Midbrain (tissue), 1 donor: ENCODE measurements at places on chromosomes 5 and 9.

- no peak for DNase-seq
Observed at GRCh38 chr5:56688402-56688801, 126.9 kb upstream of the MAP3K1 start.

GRCh38 chr9:118038713-118039112 is 334.5 kb downstream of the TLR4 start:
- no peak for DNase-seq

DNA sequence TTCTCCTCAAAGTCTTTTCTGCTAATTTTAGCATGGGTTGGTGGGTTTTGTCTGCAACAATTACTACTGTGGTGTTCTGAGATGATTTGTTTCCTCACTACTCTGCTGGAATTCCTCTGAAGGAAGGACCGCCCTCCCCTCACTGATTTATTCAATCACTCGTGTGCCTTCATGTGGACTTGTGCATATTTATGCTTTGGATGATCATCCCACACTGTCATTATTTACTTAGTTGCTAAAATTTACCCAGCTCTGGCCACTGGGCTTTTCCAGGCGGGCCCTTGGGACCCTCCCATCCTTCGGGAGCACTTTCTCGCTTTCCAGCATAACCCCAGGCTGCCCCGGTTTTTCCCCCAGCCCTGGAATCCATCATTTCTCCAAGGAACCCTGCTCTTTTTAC is 41.7 kb upstream of the NKD2 start:
- no peak for DNase-seq

- peak; percentile 16 for DNase-seq
Observed at GRCh38 chr5:134139377-134139851, 24.9 kb downstream of the TCF7 start.

- DNase-seq = no peak
Observed at GRCh38 chr5:77003246-77003645, 27.0 kb upstream of the AGGF1 start.

DNA sequence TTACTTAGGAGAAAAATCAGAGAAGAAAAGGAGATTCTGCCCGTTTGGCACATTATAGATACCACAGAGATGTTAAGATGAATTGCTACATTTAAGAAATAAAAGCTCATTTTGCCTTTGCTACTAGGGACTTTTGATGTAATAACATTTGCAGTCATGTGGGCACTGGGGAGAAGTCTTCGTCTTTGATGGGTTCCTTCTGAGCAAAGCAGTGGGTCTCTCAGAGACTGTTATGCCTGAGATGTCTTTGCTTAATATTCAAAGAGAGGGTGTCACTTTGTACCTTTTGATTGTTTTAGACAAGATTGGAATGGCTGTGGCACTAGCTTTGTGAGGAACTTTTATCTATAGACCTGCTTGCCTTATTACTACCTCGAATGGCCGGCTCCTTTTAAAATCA is 25.0 kb downstream of the SLC25A25 start:
- no peak for DNase-seq

DNA sequence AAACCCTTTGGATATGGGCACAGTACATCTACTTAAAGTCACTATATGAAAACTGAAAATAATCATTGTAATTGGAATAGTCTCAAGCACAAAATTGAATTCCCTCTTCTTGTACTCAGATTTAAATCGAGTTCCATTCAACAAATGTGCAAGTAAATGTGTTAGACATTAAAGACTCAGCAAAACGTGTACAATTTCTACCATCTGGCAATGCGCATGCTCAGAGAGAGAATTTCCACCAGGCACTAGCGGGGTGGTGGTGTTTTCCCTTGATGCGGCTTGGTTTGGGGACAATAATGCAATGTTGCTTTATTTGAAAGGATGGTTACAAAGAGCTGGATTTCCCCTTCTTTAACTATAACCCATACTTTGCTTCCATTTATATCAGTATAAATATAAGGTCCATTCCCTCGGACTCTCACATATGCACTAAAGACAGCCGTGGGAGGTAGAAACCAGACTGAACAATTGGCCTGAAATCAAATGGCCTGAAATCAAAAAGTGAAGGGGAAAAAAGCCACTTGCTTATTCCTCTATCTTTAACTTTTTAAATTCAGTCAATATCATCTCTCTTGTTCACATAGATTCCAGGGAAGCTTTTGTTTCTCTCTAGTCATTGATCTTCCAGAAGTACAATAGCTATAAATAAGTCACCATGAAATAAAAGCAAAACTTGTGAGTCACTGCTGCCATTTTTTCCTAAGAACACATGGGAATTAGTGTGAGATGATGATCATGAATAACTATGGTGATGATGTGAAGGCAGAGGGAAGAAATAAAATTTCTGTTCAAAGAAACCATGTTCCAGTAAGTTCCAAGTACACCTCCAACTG is 59.2 kb downstream of the ADAMTS12 start:
- no peak for DNase-seq

DNA sequence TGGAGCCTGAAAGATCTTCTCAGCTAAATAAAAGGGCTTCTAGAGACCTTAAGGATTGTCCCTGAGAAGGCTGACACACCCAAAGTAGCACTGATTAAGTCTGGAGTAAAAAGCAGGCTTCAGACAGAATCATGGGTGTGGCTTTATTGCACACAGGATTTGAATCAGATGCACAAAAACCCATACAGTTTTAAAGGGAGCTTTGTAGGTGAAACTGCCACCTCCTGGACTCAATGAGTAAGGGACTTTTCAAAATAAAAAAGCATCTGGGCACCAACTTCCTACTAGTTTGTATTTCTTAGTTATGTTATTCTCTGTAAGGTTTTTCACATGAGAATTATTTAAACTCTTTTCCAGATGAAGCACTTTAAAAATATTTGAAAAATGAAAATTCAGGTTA is 129.4 kb downstream of the EDIL3 start:
- no peak for DNase-seq

GRCh38 chr5:54785729-54786591 is 199.4 kb downstream of the ESM1 start:
- peak; percentile 73 for DNase-seq

DNA sequence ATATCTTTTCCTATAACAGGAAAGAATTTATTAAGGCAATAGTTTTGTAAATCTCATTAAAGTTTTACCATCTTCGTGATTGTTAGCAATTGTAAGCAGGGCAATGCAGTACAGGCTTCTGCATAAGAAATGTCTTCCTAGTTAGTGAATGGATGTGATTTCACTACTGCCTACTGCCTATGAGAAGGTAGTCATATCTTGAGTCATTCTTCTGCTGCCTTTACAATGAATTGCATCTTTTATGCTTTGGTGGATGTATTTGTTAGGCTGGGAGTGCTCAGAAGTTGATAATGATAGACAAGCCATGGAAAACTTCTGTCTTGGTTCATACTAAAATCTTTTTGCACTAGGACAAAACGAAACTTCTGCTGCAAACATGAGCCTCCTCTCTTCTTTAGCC is 128.0 kb downstream of the ADAMTSL1 start:
- no peak for DNase-seq

DNA sequence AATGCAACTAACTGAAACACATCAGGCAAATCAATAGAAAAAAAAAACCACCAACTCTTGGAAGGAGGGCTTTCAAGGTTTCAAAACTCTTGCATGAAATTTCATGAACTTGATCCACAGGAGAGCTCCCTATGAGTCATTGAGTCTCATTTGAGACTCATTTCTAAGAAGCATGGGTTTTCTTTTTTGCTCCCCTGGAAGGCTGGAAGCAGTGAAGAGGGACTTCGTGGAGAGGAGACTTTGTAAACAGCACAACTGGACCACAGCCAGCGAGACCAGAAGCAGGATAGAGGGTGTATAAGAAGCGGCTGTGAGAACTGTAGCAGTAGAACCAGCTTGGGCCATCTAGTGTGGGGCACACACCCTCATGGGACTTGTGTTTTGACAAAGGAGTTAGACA is 41.2 kb upstream of the RAPGEF1 start:
- no peak for DNase-seq

GRCh38 chr9:15150939-15151338 is 156.1 kb downstream of the TTC39B start:
- no peak for DNase-seq

- no peak for DNase-seq
Observed at GRCh38 chr9:2884308-2884707, 40.4 kb upstream of the PUM3 start.

DNA sequence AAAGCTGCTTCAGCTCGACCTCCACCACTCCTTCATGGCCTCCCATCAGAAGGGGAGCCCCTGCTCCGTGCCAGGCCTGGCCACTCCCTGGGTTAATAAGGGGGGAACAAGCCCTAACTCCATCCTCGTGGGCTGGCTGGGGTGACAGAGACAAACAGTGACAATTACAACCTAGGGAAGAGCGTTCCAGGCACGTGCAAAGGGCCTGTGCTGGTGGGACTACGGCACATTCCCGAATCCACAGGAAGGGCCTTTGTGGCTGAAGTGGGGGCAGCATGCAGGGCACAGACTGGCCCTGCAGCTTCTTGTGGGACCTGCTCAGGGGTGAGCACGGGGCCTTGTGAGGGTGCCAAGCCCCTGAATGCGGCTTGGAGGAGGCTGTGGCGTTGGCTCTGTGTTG is 157.4 kb downstream of the C9orf50 start:
- no peak for DNase-seq

- DNase-seq = no peak
Observed at GRCh38 chr5:169635936-169636335, 1.1 kb upstream of the DOCK2 start.

DNA sequence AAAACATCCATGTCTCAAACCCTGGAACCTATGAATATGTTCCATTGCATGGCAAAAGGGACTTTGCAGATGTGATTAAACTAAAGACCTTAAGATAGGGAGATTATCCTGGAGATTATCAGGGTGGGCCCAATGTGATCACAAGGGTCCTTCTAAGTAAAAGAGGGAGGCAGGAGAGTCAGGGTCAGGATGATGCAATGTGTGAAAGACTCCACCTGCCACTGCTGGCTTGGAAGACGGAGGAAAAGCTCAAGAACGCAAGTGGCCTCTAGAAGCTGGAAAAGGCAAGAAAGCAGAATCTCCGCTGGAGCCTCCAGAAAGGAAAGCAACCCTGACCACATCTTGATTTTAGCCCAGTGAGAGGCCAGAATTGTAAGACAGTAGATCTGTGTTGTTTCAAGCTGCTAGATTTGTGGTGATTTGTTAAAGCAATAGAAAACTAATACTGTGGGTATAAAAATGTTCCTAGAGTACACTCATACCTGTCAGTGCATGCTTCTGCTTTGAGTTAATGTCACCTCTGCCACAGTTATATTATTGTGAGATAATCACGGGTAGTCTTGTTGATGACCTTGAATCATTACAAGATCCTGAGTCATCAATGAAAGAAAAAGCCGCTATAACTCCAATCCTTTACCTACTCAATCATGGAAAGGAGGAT is 93.5 kb upstream of the TNPO1 start:
- no peak for DNase-seq

- DNase-seq = peak; percentile 52
Observed at GRCh38 chr9:121634329-121635261, 16.8 kb upstream of the DAB2IP start.

DNA sequence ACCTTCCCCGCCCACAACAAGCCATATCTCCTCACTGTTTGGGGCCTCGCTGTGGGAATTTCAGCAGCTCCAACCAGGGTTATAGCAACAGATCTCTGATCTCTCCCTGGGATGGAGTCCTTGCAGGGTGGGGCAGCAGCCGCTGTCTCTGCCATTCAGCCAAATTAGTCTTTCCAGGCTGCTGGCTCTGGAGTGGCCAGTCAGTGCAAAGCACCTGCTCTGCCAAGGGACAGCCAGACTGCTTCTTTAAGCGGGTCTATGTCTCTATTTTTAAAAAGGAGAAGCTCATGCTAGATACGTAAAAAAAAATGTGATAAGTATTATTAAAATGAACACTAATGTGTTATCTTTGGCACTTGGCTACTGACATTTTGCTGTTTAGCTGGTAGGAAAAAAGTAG is 380.2 kb downstream of the CDH10 start:
- no peak for DNase-seq

DNA sequence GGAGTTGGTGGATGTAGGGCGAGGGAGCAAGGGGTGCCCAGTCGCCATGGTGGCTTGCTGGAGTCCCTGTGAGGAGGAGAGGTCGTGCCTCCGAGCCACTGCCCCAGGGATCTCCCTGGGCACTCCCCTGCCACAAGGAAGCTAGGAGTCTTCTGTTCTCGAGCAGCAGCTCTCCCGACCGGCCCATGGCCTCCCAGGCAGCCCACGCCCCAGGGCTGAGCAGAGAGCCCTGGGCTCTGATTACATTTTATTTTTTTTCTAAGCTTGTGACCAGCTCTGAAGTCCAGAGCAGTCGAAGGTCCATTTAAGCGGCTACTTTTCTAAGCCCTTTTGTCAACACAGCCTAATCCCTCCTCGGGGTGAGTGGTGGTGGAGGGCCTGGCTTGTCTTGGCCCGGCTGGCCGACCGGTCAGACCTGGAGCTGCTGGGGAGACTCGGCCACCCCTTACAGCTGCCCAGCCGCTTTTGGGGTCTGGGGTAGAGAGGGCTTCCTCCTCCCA is 2.1 kb downstream of the RXRA start:
- DNase-seq = no peak

GRCh38 chr5:116939641-116940040 is 365.0 kb upstream of the SEMA6A start:
- DNase-seq = no peak

DNA sequence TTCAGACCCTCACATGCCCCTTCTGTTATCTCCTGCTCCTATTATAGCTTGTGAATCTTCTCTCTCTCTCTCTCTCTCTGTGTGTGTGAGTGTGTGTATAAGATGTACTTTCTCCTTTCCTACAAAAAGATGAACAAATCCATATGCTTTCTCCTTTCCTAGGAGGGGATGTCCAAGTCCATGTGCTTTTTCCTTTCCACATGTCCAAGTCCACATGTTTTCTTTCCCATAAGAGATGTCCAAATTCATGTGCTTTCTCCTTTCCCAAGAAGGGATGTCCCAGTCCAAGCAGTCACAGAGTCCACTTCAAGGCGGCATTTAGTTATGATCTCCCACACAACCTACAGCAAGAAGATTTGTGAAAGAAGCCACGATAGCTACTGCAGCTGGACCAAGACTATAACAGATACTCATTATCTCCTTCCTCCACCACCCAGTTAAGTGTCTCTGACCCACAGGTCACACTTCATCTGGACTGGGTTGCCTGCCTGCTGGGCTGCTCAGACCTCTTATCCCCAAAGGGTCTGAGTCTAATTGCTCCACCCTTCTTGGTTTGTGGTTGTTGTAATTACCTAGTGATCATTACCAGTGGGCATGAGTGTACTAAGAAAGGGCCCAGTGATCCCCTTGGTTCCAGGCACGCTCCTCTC is 18.4 kb upstream of the FOXI1 start:
- no peak for DNase-seq
